ENCODE measurements at places on chromosomes 7 and 10.

DNA sequence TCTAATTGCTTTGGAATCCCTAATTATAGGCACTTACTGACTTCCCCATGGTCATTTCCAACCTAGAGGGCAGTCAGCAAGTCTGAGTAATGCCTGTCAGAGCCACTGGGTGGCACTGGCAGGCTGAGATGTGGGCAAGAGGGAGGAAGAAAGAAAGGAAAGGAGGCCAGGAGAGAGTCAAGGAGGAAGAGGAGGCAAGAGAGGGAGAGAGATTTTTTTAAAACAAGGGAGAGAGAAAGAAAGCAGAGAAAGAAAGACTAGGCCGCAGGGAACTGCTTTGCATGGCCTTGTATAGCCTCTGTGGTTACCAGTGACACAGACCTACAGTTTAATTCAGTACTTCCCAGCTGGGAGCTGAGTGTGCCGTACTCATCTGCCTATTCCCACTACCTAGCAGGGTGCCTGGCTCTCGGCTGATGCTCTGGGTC, 210.4 kb upstream of the ADO start:
- peak; percentile 53 for DNase-seq
- H3K4me1 ChIP-seq: no peaks in the 10 kb centered on the region
- no peak overlapping the region for H3K4me3 ChIP-seq
- no peaks in the 10 kb centered on the region for H3K36me3 ChIP-seq
- peaks cover 19% of the 10 kb centered on the region for H3K27me3 ChIP-seq
- H3K27ac ChIP-seq: no peak overlapping the region

- peaks cover 26% of the 10 kb centered on the region for H3K4me1 ChIP-seq
- no peaks in the 10 kb centered on the region for H3K27me3 ChIP-seq
- no peaks in the 10 kb centered on the region for H3K36me3 ChIP-seq
- peak; percentile 22 for DNase-seq
Measured at GRCh38 chr10:70982443-70982842, 94.1 kb upstream of the PCBD1 start.

DNA sequence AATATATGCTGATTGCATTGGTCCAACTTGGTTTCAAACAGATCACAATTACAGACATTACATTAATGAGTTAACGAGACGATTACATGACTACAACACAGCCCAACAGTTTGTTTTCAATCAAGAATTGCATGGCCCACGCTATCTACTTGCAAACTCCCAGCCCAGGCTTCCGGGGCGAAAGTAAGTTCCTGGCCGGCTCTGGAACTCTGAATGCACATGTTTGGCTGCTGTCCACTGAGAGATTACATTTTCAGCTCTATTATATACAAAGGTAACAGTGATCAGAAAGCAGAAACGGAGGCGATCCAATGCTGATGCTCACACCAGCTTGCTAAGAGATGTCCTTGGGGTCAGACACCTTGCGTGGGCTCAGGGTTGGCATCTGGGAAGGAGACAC, 206.3 kb downstream of the FANK1 start:
- no peak for DNase-seq
- H3K4me3 ChIP-seq: no peak overlapping the region
- no peaks in the 10 kb centered on the region for H3K4me1 ChIP-seq
- H3K27me3 ChIP-seq: no peaks in the 10 kb centered on the region
- no peak overlapping the region for H3K27ac ChIP-seq
- H3K36me3 ChIP-seq: no peaks in the 10 kb centered on the region

DNA sequence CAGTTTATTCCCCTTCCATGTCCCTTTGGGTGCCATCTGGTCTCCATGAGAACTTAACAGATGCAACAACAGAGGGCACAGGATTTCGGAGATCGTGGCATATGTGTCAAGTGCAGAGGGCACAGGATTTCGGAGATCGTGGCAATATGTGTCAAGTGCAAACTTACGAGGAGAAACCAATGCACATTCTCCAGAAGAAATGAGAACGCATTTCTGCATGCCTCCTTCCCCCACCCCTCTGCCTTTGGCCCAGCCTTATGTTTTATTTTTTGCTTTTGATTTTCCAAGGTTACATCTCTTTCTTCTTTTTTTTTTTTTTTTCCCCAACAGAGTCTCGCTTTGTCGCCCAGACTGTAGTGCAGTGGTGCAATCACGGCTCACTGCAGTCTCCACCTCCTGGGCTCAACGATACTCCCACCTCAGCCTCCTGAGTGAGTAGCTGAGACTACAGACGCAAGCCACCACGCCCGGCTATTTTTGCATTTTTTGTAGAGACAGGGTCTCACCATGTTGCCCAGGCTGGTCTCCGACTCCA, 586 bp upstream of the ANKRD26 start:
- peaks cover 52% of the 10 kb centered on the region for H3K4me1 ChIP-seq
- peak overlapping the region; percentile 89 for H3K27ac ChIP-seq
- peaks cover 18% of the 10 kb centered on the region for H3K36me3 ChIP-seq

GRCh38 chr10:92219559-92219958, 71.3 kb downstream of the CPEB3 start:
- no peak for DNase-seq
- H3K27me3 ChIP-seq: no peaks in the 10 kb centered on the region
- H3K27ac ChIP-seq: no peak overlapping the region
- H3K36me3 ChIP-seq: peaks cover 6% of the 10 kb centered on the region

GRCh38 chr7:40393660-40394059, 258.9 kb downstream of the SUGCT start:
- no peaks in the 10 kb centered on the region for H3K36me3 ChIP-seq
- H3K27ac ChIP-seq: no peak overlapping the region
- H3K27me3 ChIP-seq: no peaks in the 10 kb centered on the region
- H3K4me3 ChIP-seq: no peak overlapping the region

GRCh38 chr7:43195768-43196167, 83.3 kb downstream of the HECW1 start:
- H3K27ac ChIP-seq: no peak overlapping the region
- H3K27me3 ChIP-seq: peaks cover 8% of the 10 kb centered on the region
- no peaks in the 10 kb centered on the region for H3K4me1 ChIP-seq
- H3K36me3 ChIP-seq: no peaks in the 10 kb centered on the region

DNA sequence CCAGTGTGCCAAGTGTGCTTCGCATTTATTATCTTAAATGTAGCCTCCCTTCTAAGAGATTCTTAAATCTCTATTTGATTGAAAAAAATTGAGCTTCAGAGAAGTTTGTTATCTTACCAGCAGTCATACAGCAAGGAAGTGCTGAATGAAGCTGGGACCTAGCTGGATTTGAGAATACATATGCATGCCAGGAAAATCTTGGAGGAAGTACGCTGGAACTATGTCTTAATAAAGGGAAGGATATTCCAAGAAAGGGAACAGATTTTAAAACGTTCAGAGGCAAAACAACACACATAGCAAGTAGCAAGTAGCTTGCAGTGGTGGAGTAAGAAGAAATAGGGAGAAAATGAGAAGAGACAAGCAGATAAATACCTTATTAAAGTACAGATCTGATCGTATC, 1.5 kb downstream of the CFAP70 start:
- DNase-seq: no peak
- H3K27me3 ChIP-seq: peaks cover 2% of the 10 kb centered on the region
- no peak overlapping the region for H3K27ac ChIP-seq
- peaks cover 16% of the 10 kb centered on the region for H3K4me1 ChIP-seq

DNA sequence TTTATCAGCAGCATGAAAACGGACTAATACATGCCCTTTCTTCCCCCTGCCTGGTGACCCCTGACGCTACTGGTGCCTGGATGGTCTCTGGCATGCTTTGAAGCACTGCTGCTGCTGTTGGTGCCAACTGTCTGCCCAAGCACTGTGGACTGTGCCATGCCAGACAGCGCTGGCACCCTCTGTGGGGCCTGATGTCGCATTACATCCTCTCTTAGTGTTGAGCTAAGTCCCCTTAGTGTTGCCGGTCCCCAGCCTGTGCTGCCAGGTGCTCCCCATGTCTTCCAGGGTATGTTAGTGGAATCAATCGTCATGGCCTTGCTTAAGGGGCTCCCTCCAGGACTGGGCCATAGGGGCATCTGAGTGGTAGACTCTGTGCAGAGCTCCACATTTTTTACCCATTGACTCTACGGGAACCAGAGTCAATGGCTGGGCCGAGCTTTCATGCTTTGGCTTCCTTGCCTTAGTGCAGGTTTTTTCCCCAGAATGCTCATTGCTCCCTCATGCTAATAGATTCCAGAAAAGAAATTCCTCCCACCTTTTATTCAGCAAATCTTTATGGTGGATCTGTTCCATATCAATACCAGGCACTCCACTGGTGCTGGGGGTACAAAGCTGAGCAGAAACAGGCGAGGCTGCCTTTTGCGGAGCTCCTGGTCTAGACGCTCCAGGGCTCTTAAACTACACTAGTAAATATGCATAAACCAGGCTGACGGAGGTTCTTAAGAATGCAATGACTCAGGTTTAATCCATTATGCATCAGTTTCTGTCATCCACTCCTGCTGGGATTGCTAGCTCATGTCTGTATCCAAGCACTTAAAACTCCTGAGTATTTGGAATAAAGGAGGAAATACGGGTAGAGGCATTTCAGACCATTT, 21.8 kb upstream of the MRC1 start:
- no peak overlapping the region for H3K27ac ChIP-seq
- H3K27me3 ChIP-seq: no peaks in the 10 kb centered on the region
- no peak for DNase-seq
- H3K36me3 ChIP-seq: no peaks in the 10 kb centered on the region

- H3K4me3 ChIP-seq: no peak overlapping the region
- H3K36me3 ChIP-seq: no peaks in the 10 kb centered on the region
- H3K4me1 ChIP-seq: peaks cover 14% of the 10 kb centered on the region
- H3K27me3 ChIP-seq: no peaks in the 10 kb centered on the region
- no peak overlapping the region for H3K27ac ChIP-seq
- DNase-seq: no peak
Measured at GRCh38 chr10:43851030-43851429, 202.3 kb upstream of the ZNF32 start.

GRCh38 chr10:133162178-133162909, 2.3 kb downstream of the KNDC1 start:
- H3K27ac ChIP-seq: no peak overlapping the region
- peaks cover 14% of the 10 kb centered on the region for H3K27me3 ChIP-seq
- no peaks in the 10 kb centered on the region for H3K4me1 ChIP-seq
- no peaks in the 10 kb centered on the region for H3K36me3 ChIP-seq
- no peak overlapping the region for H3K4me3 ChIP-seq

DNA sequence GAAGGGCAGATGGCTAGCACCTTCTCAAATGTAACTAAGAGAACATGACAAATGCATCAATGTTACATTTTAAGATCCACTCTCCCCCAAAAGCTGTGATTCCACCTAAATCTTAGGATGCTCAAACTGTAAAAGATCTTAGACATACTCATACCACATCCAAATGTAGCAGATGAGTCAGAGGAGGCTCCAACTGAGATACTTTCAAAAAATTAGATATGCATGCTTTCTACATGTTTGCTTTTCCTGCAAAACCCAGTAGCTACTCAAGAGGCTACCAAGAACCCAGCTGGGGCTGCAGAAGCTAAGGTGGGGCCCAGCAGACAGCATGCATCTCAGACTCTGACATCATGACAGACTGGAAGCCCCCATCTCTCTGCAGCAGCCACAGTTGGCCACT, 31.4 kb upstream of the FRMD4A start:
- H3K27ac ChIP-seq: no peak overlapping the region
- DNase-seq: no peak
- no peaks in the 10 kb centered on the region for H3K36me3 ChIP-seq
- H3K27me3 ChIP-seq: peaks cover 31% of the 10 kb centered on the region

GRCh38 chr10:114694062-114694461, 36.0 kb upstream of the ABLIM1 start:
- H3K4me1 ChIP-seq: peaks cover 13% of the 10 kb centered on the region
- DNase-seq: peak; percentile 30
- no peak overlapping the region for H3K27ac ChIP-seq
- H3K36me3 ChIP-seq: no peaks in the 10 kb centered on the region
- H3K27me3 ChIP-seq: peaks cover 16% of the 10 kb centered on the region

DNA sequence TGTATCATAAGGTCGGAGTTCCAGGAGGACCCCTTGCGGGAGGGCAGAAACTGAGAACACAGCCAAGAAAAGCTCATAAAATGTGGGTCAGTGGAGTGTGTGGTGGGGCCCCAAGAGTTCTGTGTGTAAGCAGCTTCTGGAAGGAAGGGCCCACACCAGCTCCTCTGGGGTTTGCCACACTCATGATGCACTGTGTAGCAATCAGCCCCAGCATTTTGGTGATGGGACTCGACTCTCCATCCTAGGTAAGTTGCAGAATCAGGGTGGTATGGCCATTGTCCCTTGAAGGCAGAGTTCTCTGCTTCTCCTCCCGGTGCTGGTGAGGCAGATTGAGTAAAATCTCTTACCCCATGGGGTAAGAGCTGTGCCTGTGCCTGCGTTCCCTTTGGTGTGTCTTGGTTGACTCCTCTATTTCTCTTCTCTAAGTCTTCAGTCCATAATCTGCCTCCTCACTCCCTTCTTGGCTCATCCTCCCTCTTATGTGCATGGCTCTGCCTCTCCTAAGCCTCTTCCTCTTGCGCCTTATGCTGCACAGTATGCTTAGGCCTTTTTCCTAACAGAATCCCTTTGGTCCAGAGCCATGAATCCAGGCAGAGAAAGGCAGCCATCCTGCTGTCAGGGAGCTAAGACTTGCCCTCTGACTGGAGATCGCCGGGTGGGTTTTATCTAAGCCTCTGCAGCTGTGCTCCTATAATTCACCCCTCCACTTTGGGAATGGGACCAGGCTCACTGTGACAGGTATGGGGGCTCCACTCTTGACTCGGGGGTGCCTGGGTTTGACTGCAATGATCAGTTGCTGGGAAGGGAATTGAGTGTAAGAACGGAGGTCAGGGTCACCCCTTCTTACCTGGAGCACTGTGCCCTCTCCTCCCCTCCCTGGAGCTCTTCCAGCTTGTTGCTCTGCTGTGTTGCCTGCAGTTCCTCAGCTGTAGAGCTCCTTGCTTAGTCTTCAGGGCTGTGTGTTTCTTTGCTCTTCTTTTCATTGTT, 17.8 kb downstream of the PRSS2 start:
- no peak for DNase-seq
- H3K27me3 ChIP-seq: no peaks in the 10 kb centered on the region
- H3K4me1 ChIP-seq: peaks cover 18% of the 10 kb centered on the region
- H3K4me3 ChIP-seq: peak overlapping the region; percentile 88

DNA sequence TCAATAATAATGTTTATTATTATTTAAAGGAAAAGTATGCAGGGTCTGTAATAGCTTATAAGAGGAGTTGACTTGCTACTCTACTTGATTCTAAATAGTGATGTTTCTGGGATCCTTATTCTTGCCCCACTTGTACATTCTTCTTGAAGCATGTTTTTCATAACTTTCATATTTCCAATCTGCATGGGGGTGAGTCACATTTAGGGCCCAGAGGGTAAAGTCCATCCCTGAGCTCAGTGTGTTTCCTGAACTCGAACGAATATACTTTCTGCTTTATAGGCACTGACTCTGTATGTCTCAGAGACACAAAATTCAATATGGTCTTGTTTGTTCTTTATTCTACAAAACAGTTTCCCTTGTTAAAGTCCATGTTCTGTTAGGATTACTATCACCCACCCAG, 61.0 kb upstream of the SMIM30 start:
- H3K4me1 ChIP-seq: no peaks in the 10 kb centered on the region
- H3K27me3 ChIP-seq: peaks cover 3% of the 10 kb centered on the region
- no peaks in the 10 kb centered on the region for H3K36me3 ChIP-seq
- DNase-seq: no peak
- no peak overlapping the region for H3K27ac ChIP-seq

DNA sequence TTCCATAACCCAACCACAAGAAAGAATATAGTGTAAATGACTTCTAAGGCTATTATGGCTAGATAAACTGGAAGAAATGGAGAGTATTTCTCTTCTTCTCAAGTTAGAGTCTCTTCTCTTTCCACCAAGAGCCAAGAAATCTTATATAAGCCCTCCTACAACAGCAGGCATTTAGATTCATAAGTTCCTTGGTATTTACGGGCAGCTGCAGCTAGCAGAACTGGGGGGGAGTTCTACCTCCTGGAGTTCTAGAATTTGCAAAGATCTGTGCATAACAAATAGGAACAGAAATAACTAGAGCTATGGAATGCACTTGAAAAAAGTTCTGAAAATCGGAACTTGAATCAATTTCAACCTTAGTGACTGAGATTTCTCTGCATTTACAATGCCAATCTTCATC, 715.2 kb upstream of the GRM3 start:
- H3K36me3 ChIP-seq: no peaks in the 10 kb centered on the region
- H3K4me1 ChIP-seq: no peaks in the 10 kb centered on the region
- DNase-seq: no peak

Measured in activated CD4-positive, alpha-beta T cell treated with anti-CD3 and anti-CD28 coated beads, Interleukin-2, amount 10 ng/mL, durations not matched to agents 7 days and 5 days (primary cell).